ENCODE measurements at places on chromosomes 16 and 17.

DNA sequence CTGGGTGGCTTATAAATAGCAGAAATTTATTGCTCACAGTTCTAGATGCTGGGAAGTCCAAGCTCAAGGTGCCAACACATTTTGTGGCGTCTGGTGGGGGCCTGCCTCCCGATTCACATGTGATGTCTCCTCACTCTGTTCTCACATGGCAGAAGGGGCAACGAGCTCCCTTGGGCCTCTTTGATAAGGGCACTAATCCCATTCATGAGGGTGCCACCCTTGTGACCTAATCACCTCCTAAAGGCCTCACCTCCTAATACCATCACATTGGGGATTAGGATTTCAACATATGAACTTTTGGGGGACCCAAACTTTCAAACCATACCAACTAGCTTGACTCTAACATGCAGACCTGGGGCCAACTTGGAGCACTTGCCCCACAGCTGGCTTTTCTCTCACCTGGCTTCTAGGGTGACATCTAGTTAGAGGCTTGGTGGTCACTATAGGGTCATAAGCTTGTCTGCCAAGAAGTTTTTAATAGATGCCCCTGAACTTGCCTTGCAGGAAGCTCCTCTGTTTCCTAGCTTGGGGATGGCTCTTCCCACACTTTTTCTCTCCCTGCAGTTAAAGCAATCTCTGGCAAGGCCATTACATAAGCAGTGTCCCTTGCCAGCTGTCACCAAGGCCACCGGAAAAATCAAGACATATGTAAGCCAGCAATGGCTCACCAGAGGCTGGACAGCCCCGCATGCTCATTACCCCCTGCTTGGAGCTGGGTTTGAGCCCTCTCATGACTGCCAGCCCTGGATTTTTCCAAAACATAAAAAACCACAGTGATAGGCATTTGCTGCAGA, 8.4 kb upstream of the MED9 start:
- no peak for DNase-seq

DNA sequence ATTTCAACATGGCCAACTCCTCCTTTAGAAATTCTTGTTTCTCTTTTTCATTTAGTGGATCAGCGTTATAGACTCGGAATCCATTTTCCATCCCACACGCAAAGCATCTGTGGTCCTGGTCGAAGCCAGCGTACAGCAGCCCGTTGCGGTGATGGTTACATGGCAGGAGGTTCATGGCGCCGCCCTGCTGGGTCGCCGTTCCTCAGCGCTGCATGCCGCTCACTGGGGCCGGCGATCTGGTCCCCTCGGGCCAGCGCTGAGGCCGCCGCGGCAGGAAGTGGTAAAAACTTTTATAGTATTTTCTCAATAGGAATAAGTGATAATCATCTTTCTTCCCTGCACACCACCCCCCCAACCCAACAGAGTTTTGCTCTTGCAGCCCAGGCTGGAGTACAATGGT, 29.9 kb upstream of the RHOT1 start:
- no peak for DNase-seq

GRCh38 chr17:71188811-71189492, 931.9 kb upstream of the SOX9 start:
- peak; percentile 95 for DNase-seq

GRCh38 chr17:2964028-2964356, 99.4 kb downstream of the OR1D5 start:
- no peak for DNase-seq

DNA sequence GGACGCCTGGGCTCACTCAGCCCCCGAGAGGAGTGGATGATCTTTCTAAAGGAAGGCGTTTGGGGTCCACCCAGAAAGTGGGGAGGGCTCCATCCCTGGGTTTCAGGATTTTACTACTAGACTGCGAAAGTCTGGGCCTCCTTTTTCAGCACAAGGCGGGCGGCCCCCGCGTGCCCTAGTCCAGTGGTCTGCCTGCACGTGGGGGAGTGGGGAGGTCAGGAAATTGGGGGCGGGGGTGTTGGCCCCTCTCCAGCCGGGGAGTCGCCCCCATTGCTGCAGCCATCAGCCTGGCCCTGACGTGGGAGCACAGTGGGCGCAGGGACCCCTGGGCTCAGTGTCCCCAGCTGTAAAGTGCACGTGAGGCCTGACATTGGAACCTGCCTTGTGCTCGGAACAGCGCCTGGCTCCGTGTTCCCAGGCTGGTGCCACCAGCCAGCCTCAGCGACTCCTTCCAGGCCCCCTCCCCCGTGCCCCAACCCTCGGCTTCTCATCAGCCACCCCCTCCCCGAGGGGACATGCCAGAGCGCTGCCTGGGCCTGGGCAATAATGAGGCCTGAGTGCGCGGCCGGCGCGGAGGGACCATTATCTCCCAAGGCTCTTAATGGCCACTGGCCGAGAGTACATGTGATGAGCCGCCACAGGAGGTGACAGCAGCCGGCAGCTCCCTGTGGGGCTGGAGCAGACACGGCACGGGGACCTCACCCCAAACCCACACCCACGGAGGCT, 2.4 kb upstream of the C1QTNF8 start:
- DNase-seq, result no peak

Measured in kidney tubule cell (primary cell).